ENCODE measurements at places on chromosomes 13 and 19. TPM values are rescaled to one million over a fixed set of nuclear protein-coding genes. Genes with fewer than 3 reads are reported as not detected.

Gene IGFL3
- not detected for total RNA-seq

Gene KLHL26
- 8.9 TPM for total RNA-seq

Gene ZNF540
- 0.81 TPM for total RNA-seq

Gene TRPC4
- 17.2 TPM for total RNA-seq
